ENCODE measurements at places on chromosomes 11 and 22.

DNA sequence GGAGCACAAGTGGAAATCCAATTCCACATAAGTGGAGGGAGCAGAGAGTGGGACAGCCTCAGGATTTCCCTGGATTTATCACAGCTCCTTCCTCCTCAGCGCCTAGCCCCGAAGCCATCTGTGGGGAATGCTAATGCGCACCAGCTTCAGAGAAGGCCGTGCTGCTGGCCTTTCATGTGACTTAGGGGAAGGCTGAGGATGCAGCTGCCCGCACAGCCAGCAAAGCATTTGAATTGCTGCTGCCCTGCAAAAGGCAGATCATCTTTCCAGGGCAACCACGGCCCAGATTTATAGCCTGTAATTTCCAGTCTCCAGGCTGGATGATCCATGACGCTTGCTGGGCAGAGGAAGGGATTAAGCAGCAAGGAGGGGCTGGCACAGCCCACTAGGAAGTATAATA lies 29.9 kb downstream of the SYN3 start:
- DNase-seq, result no peak

DNA sequence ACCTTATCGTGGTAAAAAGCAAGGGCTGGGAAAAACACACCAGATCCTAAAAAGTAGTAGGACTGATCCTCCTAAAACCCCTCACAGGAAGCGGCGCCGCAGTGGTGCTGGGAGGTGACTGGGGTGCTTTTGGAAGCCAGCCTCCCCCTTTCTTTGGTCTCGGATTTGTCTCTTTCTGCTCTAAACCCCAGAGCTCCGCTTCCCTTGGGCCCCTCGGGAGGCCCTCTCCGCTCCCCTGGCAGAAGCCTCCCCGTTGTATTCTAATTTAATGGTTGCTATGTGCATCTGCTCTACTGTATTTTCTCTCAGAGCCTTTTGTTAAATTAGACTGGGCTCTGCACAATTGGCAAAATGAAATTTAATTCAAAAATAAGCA lies 587.7 kb downstream of the OPCML start:
- no peak for DNase-seq

DNA sequence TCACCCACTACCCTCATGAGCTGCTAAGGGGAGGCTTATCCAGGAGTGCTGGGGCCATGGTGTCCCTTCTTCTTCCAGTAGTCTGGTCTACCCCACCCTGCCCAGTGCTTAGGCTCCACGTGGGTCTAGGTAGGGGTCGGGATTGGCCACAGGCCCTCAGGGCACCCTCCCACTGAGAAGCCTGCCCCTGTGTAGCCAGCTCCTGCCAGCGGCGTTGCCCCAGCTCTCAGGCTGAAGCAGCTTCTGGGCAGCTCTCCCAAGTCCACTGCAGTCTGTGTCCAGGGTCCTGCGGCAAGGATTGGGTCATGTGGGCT lies 24.0 kb upstream of the RIC3 start:
- no peak for DNase-seq

DNA sequence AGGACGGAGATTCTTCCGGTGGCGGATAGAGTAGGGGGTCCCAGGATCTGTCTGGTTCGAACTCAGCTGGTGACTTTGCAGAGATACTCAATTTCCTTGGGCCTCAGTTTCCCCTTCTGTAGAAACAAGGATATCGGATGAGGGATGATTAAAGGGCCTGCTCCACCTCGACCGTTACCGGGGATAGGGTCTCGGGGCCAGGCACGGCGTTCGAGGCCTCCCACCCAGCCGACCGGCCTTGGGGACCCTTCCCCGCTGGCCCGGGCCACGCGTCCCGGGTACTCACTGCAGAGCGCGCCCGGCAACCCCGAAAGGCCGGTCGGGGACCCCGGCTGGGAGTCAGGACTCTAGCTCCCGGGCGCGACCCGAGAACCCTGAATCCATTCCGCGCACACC lies 321 bp downstream of the RHBDD3 start:
- DNase-seq, result no peak

GRCh38 chr11:81897639-81898038 lies 836.0 kb downstream of the FAM181B start:
- DNase-seq, result no peak

- DNase-seq, result no peak
Measured at GRCh38 chr11:126415669-126416420, 60.4 kb downstream of the ST3GAL4 start.

DNA sequence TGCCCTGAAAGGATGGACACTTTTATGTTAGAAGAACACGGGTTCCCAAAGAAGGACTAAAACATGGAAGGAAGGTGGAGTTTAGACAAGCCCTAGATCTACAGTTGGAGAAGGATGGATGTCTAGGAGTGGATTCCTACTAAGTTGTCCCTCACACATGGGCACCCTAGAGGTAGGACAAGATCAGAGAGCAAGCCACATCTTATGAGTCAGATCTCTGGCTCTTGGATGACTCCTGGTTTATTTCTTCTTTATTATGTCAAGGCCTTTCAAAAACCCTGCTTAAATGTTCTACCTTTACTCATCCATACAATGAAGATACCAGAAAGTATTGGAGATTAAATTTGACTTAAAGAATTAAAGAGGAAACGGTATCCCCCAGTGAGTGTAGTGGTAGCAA lies 34.4 kb downstream of the PRCP start:
- peak; percentile 26 for DNase-seq

GRCh38 chr11:22828373-22828772 lies 1.2 kb downstream of the SVIP start:
- no peak for DNase-seq

DNA sequence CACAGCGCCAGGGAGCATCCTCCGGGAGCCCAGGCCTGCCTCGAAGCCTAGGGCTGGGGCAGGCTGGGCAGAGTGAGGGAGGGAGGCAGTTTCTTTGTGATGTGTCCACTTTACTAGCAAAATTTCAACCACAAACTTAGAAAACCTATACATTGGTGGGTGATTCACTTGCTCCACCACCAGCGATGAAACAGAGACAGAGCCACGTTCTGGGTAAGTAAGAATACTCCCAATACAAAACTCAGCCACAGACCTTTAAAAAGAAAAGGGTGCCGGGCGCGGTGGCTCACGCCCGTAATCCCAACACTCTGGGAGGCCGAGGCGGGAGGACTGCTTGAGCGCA lies 22.3 kb downstream of the CDKN1C start:
- peak; percentile 8 for DNase-seq

DNA sequence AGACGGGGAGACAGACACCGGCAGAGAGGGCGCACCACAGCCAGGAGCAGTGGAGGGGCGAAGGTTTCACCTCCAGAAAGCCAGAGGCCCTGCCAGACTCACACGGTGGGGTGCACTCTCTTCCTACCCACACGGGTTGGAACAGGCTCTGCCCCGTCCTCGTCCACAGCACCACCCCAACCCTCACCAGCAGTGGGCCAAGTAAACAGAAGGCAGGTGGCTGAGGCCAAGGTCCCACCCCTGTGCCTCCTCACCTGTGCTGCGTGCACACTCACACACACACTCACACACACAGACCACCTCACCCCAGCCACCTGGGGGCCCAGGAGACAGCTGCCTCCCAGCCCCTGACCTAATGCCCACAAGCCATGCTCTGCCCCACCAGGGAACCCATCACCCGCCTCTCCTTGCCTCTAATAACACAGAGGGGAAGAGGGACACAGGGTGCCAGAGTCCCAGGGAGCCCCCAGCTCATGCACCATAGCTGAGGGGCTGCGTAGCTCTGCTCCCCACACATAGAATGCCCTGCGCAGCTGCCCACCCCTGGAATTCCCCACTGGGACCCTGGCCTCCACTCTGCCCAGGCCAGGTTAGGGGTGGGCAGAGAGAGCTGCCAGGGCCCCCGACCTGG lies 3.1 kb downstream of the CYB5R3 start:
- no peak for DNase-seq

DNA sequence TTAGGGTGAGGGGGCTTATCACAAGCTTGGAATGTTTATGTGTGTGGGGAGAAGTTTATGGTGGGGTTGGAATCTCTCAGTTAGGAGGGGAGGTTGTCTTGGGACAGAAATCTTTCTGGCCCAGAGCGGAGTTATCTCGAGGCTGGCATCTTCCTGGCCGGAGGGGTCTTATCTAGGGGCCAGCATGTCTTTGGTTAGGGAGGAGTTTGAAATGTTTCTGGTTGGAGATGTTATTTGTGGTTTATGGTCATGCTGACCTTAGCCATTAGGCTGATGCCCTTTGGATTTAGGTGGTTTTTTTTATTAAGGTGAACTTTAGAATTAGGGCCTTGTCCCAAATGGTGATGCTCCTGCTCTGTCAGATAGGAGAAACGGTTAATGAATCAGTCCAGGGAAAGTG lies 7.9 kb upstream of the RBMXL2 start:
- DNase-seq, result no peak

- DNase-seq, result no peak
Measured at GRCh38 chr11:17135916-17136683, 58.6 kb upstream of the RPS13 start.

GRCh38 chr11:64110465-64111375 lies 55.2 kb downstream of the MACROD1 start:
- no peak for DNase-seq

DNA sequence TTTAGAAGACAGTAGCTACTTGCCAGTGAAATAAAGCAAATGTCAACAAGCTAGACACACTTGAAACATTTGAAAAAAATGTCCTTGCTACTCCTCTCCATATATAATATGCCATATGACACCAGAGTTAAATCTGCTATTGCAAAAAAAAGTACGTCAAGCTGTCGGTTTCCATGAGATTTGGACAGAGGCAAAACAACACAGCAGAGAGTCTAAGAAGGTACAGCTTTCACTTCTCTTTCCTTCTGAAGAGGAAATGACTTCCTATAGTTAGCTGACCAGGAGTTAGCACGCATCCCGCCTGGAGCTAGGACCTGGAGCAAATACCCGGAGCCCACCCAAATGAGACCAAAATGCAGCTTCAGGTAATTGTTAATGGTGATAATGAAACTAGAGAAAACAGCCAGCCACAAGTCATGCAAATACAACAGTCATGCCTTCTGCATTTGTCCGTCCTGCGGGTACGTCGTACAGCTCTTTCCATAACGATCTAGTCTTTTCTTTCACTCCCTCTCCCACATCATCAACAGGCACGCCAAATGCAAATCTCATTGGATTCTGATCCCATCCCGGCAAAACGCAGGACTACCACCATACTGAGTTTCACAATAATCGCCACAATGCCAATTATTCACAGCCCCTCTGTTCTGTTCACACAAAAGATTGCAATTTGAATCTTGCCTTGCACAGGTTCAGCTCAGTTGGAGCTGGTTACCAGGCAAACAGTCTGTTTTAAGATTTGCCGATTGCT lies 395.0 kb upstream of the CCDC90B start:
- DNase-seq, result no peak

- DNase-seq, result no peak
Measured at GRCh38 chr11:44456544-44457300, 108.7 kb upstream of the CD82 start.

DNA sequence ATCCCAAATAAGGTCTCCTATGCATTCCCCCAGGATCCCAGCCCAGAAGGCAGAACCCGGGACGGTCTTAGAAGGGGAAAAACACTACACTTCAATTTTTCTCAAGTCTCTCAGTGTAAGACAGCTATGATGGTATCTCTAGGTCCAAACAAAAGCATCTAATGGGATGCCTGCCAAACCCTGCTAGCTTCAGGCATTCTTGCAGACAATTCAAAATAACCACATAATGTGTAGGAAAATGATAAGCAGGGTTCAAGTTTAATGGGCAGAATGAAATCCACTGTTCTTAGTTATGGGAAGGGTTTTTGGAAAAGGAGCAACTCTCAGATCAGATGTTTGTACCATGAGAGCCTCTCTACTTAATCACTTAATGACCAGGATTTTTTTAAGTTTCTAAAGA lies 119.8 kb upstream of the ANO1 start:
- DNase-seq, result peak; percentile 28

DNA sequence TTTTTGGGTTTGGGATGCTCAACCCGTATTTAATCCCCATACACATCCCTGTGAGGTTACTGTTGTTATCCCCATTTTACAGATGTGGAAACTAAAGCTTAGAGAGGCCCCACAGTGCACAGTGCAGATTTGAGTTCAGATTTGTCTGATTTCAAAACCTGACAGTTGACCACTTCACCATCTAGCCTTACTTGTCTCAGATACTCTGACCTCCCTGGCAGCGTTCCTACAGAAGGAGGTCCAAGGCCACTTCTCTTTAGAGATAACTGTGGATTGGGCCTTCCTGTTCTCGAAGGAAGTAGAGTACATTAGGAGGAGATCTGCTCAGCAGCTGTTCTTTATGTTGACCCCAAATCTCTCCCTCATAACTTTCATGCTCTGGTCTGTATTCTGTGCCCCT lies 46.7 kb upstream of the CTTN start:
- no peak for DNase-seq

DNA sequence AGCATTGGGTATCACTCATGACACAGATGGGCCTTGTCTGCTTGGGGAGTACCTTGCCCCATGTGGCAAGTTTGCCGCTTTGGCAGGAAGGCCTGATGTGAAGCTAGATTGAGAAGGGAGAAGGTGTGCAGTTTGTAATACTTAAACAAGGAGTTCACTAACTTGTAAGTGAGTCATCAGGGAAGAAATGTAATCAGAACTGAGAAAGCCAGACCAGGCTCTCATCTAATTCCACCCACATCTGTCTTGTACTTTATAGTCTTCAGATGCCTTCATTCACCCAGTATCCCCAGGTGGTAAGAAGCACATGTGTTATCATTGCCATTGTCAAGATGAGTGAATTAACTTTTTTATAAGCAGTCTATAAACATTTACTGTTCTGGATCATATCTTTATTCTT lies 116.0 kb upstream of the DDI1 start:
- DNase-seq, result peak; percentile 21

DNA sequence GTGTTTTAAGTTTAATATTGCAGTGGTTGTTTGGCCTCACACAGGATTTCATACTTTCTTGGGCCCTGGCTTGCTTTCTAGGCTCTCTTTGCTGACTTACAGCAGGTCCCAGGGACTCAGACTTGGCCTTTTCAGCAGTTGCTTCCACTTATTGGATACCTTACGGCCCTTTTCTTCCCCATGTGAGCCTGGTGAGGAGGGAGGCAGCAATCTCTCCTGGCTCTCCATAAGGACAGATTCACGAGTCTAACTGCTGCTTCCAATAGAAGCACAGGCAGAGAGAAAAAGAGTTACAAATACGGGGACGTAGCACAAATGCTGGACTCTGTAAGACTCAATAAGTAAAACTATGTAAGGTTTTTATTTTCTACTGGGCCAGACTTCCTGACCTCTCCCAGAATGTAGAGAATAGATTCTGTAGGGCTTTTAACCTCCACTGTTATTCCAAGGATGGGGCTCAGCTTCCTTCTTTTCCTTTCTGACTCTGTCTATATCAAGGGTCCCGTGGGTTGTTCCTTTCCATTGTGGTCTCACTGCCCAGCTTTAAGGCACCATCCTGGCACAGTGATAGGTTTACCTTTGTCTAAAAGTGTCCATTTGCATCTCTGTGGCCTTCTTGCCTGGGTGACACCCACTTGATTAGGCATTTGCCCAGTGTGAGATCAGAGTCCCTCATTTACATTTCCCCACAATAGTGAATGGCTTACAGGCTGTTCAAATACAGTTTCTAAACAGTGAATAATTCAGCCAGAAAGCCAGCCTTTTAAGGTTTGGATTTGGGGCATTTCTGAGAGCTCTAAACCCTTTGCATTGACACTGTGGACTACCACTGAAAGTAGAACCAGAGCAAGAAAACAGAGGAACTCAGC lies 92.8 kb downstream of the RASSF10 start:
- DNase-seq, result no peak

GRCh38 chr22:47990481-47990880 lies 1228.0 kb downstream of the TBC1D22A start:
- no peak for DNase-seq

Measured in HT1080 (cell line).